ENCODE measurements at places on chromosomes 7 and 10.

DNA sequence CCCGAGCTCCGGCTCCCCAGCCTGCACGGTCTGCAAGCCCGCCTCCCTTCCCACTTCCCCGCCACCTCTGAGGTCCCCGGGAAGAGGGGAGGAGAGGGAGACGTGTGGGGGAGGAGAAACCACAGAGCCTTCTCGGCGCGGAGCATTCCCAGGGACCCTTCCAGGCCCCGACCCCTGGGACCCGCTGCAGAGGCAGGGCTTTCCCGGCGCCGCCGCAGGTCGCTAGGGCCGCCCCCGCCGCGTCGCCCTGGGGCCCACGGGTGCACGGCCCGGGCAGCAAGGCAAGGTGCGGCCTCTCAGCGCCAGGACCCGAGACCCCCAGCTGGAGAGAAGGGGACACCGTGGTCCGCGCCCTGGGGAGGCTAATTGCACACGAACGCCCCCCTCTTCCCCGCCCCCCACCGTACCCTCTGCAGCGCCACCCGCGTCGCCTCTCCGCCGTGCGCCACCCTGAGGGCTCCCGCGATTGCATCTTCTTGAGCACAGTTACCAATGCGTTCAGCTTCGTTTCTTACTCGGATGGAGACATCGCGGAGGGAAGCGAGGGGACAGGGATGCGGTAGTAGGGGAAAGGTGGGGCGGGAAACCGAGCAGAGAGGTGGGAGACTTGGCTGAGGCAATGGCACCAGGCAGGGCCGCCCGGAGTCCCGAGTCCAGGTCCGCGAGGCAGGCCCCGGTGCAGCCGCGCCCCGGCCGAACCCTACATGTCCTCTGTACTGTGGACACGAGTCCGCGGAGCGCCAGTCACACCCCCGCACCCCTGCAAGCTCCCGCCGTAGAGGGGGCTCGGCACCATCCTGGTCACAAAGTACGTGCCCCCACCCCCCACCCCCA, 28.9 kb downstream of the SKIDA1 start:
- no peak for DNase-seq

DNA sequence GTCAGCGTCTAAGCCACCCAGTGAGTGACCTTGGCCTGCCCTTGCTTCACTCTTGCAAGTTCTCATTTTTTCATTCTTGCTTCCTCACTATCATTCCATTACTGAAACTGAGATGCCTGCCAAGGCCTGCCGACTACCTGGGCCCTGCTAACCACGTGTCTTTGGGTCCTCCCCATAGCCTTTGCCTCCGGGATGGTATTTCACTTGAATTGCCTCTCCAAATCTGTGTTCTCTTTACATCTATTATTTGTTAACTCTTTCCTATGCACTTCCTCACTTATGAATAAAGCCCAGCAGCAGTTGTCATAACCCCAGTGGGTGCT, 234.6 kb downstream of the SNX10 start:
- DNase-seq = no peak

DNA sequence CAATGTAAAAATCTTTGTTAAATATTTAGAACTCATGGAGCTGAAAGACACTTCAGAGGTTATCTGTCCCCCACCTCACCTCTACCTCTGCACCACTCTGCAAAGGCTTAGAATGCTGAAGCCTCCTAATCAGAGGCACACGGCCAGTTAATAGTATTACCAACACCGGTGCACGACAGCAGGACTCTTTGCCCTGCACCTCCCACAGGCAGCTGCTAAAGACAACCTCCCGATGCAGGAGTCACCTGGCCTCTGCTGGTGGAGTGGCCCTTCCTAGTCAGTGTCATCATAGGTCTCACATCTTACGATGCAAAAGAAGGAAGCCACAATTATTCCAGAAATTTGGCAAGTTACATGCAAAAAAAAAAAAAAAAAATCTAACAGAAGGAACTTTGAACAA, 66.6 kb upstream of the MGMT start:
- no peak for DNase-seq

DNA sequence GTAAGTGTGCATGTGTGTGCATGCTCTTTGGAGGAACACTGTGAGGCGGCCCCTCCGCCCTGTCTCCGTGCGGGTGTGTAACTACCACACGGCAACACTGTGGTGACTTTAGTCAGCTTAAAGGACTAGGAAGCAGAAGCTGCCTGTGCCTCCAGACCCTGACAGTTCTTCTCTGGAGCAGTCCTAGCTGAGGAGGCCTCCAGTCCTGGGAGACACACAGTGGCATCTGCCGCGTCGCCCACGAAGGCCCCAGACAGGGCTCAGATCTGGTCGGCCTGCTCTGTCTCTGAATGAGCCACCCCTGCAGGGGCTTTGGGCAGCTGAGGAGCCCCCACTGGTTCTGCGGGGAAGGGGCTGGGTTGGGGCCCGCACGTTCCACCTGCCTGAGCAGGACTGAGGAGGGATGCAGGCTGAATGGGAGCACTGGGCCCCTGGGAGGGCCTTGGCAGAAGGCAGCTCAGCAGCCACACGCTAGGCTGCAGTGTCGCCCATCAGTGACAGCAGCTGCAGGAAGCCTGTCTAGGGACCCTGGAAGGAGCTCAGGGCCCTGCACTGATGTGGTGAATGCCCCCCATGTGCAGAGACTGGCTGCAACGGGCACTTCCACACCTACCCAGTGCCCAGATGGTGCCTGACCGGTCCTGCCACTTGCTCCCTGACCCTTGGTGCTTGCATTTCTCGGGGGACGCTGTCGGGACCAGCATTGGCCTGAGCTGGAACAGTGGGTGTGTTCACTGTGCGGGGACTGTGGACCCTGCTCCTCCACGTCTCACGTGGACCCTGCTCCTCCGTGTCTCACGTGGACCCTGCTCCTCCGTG, 27.3 kb upstream of the KNDC1 start:
- DNase-seq = no peak

DNA sequence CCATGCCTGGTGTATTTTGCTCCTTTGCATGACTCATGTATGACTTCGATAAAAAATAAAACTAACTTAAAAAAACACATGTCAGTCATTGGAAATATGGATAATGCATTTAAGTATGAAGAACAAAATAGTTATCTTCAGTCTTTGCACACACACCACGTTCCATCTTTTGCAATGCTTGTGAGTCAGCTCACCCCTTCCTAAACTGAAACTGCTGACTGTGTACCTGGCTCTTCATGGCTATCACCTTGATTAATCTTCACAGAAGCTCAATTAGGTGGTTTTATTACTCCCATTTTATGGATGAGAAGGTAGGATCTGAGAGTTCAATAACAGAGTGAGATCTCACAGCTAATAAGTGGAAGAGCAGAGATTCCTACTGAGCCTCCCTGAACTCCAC, 79.5 kb downstream of the CARD11 start:
- DNase-seq = no peak

GRCh38 chr10:72407927-72408600, 53.3 kb upstream of the DNAJB12 start:
- no peak for DNase-seq

DNA sequence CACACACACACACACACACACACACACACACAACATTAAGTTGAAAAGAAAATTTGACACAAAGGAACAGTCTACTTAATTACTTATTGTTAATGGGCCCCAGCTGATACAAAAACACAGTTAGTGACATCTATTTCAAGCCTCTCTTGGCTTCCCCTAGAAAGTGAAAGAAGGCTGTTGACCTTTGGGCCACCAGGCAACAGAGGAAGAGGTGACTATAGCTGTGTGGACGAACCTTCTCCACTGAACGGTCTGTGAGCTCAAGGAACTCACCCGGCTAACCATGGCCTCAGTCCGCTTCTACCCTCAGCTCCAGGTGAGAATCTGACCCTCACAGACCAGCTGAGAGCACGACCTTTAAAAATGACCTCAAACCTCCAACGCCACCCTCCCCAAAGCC, 32.9 kb upstream of the CALN1 start:
- DNase-seq = no peak

DNA sequence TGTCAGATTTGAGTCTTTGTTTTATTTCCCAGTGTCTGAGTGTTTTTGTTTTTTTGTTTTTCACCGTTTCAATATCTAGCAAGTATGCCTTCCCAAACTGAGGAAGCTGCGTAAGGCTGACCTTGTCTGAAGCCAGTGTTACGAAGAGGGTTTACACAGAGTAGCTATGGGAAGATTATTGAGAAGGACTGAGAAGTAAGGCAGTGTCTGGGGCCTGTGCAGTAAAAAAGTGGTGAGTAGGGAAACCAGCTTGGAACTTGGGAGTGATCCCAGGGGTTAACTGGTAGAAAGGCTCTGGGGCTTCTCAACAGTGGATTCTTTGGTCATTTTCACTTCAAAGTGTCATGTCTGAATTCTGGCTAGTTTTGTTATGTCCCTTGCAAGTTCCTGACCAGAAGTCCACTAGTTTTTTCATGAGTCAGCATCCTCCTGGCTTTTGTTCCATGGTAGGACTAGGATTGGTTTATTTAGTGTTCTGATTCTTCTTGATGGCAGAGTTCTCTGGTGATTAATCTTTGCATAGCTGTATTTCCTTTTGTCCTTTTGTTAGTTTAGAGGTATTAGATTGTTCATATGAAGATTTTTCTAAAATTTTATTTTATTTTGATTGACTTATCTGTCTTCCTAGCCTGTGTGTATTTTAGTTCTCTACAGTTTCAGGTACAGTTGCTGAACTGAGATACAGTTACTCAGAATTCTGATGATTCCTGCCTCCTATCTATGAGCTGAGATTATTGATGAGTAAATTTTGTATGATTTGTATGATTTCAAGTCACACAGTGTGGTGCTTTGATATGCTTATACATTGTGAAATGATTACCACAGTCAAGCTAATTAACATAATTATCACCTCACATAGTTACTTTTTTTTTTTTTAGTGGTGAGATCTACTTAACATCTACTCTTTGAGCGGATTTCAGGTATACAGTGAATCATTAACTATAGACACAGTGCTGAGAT, 19.0 kb downstream of the GARS1 start:
- no peak for DNase-seq

GRCh38 chr10:30999070-30999712, 32.5 kb downstream of the ZNF438 start:
- no peak for DNase-seq

DNA sequence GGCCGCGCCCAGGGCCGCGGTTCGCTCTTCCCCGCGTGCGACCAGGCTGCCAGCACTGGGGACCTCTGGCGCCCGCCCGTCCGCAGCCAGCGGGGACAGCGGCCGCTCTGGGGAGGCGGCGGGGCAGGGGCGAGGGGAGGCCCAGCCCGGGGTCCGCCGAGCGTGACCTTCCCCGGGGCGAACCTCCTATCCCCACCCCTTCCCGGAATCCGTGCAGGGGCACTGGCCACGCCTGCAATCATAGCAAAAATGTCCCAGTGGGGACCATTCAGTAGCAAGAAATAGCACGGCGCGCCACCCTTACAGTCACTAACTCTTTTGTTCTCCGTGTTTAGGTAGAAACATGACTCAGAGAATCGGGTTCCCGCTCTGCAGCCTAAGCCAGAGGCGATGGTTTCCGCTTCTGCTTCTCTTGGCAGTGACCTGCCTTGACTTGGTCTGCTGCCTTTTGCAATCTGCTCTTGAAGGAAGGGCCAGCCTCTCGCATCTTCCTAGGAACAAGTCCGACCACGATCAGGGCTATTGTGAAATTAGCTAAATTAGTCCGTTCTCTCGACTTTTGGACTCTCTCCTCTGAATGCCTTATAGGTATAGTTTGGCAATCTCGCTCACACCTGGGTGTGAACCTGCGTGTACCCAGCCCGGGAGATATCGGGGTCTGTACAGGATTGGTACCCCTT, 79.3 kb upstream of the ACBD5 start:
- no peak for DNase-seq

DNA sequence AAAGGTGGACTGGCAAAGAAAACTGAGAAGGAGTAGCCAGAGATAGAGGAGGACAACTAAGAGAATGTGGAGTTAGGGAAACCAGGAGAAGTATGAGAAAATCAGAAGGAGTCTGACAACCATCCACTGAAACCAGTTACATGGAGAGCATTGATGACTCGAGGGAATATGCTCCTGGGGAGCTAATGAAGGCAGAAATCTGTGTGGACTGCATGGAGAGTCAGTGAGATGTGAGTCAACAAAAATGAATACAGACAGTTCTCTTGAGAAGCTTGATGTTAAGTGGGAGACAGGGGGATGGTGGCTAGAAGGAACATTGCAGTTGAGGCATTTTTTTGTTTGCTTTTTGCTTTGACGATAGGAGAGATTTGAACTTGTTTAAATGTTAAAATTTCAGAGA, 34.3 kb upstream of the ZNF32 start:
- DNase-seq = no peak

GRCh38 chr7:93015779-93016481, 101.8 kb downstream of the SAMD9 start:
- no peak for DNase-seq

DNA sequence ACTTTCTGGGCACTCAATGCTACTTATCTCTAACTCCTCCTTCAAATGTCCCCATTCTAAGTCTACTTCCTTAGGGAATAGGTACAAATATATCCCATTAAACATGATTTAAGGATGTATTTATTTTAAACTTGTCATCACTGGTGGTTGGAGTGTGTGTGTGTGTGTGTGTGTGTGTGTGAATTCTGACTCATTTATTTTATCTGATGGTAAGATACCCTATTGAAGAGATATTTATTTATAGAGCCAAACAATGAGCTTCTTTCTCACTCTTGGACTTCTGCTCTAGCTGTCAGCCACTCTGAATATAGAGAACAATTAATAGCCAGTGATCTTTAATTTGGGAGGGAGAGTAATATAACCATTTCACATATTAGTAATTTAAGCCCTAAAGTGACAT, 17.8 kb upstream of the MAGI2 start:
- DNase-seq = no peak

DNA sequence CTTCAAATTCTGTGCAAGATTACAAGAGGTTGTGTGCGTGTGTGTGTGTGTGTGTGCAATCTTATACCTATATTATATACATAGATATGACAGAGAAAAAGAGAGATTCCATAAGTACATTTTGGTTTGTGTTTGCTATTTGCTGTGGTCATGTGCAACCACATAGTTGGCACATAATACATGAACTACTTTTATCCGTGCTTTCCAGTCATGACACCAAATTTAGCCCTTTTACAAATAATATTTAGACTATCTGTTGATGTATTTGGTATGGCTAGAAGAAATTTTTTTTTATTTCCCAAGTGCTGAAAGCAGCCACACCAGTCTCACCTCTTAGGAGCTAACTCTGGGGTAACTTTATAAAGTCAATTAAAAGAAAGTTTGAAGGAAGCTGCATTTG, 63.5 kb upstream of the EGFR start:
- no peak for DNase-seq

- no peak for DNase-seq
Measured at GRCh38 chr10:69814251-69814650, 12.5 kb downstream of the COL13A1 start.

- DNase-seq = no peak
Measured at GRCh38 chr10:23499372-23500132, 60.7 kb downstream of the OTUD1 start.

- DNase-seq = no peak
Measured at GRCh38 chr7:149732111-149732561, 41.3 kb downstream of the ZNF467 start.

GRCh38 chr10:128522551-128523308, 396.5 kb upstream of the MKI67 start:
- DNase-seq = no peak

- no peak for DNase-seq
Measured at GRCh38 chr10:14555807-14556206, 218.9 kb downstream of the FAM107B start.

All from stimulated activated CD8-positive, alpha-beta memory T cell treated with anti-CD3 and anti-CD28 coated beads, Interleukin-7, amount 100 ng/mL, for 1 hour (primary cell).